ENCODE measurements at places on chromosomes 6 and 20.

DNA sequence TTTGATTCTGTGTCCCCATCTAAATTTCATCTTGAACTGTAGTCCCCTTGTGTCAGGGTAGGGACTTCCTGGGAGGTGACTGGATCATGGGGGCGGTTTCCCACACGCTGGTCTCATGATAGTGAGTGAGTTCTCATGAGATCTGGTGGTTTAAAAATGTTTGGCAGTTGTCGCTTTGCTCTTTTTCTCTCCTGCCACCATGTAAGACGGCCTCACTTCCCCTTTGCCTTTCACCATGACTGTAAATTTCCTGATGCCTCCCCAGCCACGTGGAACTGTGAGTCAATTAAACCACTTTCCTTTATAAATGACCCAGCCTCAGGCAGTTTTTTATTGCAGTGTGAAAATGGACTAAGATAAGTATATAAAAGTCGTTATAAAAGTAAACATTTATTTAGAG lies 80.5 kb upstream of the SGK1 start:
- ATAC-seq, result no peak

DNA sequence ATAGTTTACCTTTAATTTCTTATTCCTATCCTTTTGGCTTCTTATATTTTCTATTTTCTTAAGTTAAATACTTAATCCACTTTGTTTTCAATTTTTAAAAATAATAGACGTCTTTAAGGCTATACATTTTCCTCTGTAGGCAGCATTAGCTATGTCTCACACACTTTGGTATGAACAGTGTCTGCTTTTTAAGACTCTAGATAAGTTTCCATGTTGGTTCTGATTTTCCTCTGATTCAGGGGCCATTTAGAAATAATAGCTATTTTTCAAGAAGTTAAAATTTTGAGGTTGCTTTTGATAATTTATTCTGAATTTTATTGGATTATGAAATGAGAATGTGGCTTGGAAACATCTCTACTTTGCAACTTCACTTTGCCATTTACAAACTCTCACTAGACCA lies 54.3 kb upstream of the PTGIS start:
- no peak for ATAC-seq

DNA sequence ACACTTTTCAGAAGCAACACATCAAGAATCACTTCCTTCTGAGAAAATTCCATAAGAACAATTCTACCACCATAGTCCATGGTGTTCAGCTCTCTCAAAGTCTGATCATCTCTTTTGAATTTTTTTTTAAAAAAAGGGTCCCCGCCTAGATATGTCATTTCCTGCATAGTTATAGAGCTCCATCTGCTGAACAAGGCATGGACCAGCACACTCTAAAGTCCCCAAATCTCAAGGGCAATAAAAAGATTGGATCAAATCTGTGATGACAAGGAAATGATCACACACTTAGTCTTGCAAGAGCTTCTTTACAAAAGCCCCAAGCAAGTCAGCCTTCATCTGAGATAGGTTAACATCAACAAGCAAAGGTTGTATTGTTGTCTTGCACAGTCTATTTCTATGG lies 100.7 kb upstream of the STMND1 start:
- ATAC-seq, result peak; percentile 53

- ATAC-seq, result no peak
Measured at GRCh38 chr6:71388856-71389527, 100.4 kb downstream of the OGFRL1 start.

- ATAC-seq, result no peak
Measured at GRCh38 chr6:15411766-15412165, 165.9 kb downstream of the JARID2 start.

DNA sequence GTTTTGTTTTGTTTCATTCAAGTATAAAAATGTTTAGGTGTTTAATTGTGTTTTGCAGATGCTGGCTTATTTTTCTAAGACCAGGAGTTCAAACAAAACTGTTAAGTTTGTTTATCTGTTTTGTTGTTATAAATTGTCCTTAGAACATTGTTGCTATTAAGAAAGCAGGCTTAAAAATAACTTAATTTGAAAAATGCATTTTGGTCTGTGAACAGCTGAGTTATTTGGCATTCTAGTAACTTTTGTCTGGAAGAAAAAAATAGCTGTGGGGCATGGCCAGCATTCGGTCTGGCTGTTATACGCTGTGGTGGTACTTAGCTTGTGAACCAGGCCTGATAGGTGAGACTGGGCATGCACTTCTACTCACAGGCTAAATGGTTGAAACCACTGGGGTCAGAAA lies 37.8 kb downstream of the SLX4IP start:
- ATAC-seq, result no peak

DNA sequence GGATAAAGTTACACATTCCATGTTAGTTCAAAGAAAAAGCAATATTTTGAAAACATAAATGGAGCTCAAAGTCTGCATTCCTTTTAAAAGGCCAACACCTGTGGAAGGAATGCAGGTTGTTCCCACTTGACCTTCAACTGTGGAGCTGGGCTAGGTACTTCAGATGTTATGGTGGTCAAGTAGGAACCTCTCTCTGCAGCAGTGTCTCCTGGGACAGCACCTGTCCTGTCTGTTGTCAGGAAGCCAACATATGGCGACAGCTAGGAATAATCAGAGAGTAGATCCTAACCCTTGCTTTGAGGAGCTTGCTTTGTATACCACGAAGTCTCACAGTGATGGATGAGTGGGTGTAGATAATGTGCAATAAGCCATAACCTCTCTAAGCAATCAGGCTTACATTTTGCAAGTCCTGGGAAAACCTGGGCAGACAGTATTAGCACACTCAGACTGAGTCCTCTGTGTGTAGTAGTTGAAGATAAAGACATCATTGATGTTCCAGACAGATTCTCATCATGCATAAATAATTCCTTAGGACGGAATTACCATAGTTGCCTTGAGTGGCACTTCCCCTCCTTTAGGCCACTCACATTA lies 347.5 kb downstream of the PRL start:
- ATAC-seq, result peak; percentile 97

GRCh38 chr6:2433266-2433665 lies 187.9 kb upstream of the GMDS start:
- ATAC-seq, result no peak

Data from motor neuron (in vitro differentiated cells).